ENCODE measurements at places on chromosomes 5 and 9.

GRCh38 chr5:54021431-54022164, 288.8 kb downstream of the ARL15 start:
- DNase-seq = no peak

DNA sequence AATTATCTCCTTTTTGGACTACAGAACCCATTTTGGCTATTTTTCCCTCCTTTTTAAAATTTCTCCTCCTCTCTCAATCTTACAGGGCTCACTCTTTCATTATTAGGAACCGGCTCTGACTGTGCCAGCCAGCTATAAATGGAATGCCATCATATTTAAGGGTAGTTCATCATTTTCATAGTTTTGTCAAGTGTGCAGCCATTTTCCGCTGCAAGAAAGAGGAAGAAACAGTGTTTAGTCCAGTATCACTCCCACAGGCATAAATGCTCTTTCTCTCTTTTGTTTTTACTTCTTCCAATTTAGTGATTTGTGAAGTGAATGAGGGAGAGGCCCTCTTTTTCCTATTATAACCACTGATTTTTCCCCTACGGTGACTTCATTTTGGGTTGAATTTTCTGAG, 290.0 kb downstream of the NR3C1 start:
- no peak for DNase-seq

- no peak for DNase-seq
These were observed 112.2 kb downstream of the SCAMP1 start for GRCh38 chr5:78472469-78473106.

DNA sequence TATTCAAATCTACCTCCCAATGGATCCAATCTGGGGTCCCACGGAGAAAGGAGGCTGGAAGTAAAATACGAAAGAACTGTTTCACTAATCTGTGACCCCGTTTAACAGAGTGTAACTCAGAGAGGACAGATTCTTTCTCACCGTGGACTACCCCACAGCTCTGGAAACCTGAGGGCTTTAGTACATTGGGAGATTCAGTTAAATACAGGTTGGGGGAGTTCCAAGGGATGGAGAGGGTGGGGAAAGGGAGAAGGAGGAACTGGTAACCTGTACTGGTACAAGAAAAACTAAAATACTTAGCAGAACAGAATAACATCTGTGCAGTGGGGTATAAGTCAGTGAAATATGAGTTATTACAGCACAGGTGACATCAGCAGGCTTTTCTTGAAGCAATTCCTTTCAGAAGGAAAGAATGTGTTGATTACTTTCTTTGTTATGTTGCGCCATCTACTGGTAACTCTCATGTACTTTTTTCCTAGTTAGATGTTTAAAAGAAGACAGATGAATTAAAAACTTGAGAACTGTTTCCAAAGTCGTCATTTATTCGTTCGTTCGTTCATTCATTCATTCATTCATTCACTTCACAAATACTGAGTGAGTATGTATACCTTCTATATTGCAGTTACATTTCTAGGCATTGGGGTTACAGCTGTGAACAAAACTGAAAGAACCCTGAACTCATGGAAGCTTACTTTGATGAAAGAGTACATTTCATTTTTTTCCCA, 30.0 kb upstream of the STOM start:
- DNase-seq = no peak

GRCh38 chr9:134698111-134698510, 56.5 kb downstream of the COL5A1 start:
- no peak for DNase-seq

DNA sequence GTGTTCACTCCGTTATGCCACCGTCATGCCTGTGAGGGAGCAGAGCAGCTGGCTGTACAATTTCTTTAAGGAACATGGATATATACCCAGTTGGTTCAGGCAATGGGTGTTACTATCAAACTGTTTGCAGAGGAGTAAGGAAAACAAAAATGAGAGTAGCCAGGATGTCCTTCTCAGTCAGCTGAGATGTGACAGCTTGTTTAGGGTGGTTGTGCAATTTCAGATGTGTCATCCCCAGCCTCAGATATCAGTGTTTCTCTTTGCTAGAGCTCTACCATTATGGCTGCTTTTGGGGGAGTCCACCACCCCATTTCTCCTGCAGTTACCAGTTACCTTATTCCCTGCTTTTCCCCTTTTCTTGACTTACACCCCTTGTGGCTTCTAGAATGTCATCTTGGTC, 135.2 kb upstream of the SLC24A2 start:
- DNase-seq = no peak

GRCh38 chr5:64773533-64773932, 4.8 kb downstream of the CWC27 start:
- no peak for DNase-seq

DNA sequence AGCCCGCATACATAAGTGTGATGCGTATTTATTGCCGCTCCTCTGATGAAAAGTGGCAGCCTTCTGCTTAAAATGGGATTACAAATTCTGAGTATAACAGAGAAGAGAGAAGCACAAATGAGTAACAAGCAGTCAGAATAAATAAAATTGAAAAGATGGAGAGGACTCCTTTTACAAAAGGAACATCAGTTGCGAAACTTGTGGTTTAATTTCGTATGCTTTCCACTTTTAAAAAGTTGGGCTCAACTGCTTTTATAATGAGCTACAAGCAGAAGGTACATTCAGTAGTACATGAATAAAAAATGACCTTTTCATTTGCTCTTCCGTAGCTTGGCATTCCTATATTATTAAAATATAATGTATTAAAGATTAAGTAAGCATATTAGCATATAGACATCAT, 320.0 kb downstream of the FBXL17 start:
- DNase-seq = no peak

DNA sequence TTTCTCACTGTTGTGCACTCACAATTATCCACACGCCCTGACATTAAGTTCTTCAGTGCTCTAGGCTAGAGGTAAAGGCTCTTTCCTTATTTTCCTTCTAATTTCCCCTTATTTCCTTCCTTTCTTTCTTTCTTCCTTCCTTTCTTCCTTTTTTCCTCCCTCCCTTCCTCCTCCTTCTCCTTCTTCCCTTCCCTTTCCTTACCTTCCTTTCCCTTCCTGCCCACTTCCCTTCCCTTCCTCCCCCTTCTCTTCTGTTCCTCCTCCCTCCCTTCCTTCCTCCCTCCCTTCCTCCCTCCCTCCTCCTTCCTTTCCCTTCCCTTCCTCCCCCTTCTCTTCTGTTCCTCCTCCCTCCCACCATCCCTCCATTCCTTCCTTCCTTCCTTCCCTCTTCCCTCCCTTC, 317.0 kb upstream of the IRX1 start:
- DNase-seq = no peak

- DNase-seq = no peak
These were observed 58.3 kb upstream of the ANKRD33B start for GRCh38 chr5:10505517-10506095.

- no peak for DNase-seq
These were observed 31.1 kb downstream of the TRIO start for GRCh38 chr5:14174230-14174636.

DNA sequence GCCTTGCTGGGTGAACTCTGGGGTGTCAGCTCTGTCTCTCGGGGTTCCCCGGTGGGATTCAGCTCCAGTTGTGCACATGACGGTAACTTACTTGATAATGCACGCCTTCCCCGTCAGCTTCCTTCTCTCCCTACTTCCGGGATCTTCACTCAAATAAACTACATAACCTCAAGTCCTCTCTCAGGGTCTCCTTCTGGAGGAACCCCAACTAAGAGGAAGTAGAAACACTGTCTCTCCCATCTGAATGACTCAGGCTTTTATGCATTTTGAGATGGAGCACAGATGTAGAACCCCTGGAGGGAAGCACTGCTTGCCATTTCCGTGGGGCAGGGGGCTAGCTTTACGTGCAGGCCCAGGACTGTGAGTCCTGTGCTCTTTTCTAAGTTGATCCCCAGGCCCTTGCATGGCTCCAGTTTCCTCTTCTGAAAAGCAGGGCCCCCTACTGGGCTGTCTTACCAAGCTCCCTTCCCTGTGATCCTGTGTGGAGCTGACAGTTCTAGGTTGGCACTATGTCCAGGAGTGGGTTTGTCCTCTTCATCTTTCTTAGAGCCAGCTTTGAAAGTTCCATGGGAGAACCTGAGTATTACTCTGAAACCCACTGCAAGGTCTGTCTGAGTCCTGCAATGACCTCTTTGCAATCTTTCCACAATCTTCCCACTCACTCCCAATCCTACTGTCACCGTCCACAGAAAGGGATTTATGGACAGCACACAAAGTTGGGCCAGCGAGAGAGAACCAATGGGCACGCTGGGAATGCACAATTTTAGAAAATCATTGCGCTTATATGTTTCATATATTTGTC, 17.7 kb downstream of the S1PR3 start:
- no peak for DNase-seq

GRCh38 chr5:173726846-173727557, 110.6 kb upstream of the BOD1 start:
- no peak for DNase-seq

GRCh38 chr5:131256507-131256823, 7.4 kb upstream of the CDC42SE2 start:
- DNase-seq = no peak

DNA sequence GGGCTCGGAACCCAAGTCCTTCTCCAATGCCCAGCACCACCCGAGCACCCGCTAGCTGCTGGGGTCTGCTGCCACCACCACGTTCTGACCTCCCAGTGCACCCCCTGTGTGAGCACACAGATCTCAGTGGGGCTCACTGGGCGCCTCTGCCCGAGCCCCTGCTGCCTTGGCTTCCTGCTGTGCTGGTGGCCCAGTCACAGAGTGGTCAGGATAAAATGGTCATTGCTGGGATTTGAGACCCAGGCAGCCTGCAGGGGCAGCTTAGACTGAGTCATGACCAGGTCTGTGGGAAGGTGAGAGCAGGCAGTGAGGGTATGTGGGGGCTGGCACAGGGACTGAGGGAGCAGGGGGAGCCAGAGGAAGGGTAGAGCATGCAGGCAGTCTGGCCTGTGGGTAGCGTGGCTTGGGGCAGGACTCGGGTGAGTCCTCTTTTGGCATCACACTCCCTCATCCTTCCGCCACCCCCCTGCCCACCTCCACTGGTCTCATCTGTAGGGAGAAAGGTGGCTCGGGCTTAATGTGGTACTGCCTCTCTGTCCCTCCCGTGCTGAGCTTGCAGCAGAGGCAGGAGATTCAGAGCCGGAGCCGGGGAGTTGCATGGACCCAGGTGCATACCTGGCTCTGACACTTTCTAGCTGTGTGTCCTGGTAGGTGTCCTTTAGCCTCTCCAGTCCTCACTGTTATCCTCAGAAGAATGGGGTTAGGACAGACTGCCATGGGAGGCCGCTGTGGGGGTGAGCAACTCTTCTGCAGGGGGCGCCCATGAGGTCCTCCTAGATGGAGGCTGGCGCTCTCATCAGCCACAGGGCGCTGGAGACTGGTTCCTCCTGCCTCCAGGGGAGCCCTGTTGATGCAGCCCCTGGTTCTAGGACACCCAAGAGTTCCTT, 32.1 kb downstream of the USP20 start:
- no peak for DNase-seq

DNA sequence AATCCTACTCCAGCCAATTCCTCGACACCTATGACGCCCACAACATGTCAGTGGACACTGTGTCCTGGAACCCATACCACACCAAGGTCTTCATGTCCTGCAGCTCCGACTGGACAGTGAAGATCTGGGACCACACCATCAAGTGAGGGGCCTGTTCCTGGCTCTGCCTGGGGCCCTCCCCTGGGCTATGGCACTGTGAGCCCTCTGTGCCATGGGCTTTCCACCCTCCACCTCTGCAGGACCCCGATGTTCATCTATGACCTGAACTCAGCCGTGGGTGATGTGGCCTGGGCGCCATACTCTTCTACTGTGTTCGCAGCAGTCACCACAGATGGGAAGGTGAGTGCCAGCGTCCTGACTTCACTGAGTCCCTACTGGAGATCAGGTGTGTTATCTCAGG, 8.4 kb downstream of the ENHO start:
- no peak for DNase-seq

GRCh38 chr5:67301285-67301903, 104.8 kb upstream of the CD180 start:
- no peak for DNase-seq

DNA sequence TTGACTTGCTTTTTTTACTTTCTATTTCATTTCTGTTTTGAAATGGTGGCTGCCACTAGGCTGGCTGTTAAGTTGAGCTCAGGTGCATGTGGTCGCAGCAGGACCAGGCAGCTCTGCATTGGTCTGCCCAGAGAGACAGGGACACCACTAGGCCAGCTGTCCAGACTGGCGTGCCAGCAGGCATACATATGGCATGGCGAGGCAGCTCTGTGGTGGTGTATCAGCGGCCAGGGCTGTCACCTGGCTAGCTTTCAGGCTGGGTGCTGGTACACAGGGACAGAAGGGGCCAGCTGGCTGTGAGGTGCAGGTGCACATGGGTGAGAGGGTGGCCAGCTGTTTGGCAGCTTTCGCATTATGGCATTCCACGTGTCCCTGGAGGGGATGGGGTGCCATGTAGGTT, 654.0 kb upstream of the ACO1 start:
- DNase-seq = no peak

DNA sequence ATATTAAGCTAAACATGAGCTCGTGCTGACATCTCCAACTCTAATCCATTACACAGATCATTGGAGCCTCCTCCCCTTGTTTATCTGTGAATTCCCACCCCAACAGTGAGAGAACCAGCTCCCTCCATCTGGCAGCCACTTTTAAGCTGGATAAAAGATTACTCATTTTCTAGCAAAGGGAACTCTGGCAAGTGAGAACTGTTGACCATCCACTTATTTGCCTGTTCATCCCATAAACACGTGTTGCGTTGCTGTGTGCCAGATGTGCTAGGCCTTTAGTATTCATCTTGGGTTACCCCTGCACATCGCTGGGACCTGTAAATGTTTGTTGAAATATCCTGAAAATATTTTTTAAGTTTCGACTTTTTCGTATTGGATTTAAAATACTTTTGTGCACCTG, 2.4 kb upstream of the TOR1A start:
- DNase-seq = no peak

GRCh38 chr9:35882263-35882848, 12.2 kb upstream of the OR13J1 start:
- peak; percentile 7 for DNase-seq

DNA sequence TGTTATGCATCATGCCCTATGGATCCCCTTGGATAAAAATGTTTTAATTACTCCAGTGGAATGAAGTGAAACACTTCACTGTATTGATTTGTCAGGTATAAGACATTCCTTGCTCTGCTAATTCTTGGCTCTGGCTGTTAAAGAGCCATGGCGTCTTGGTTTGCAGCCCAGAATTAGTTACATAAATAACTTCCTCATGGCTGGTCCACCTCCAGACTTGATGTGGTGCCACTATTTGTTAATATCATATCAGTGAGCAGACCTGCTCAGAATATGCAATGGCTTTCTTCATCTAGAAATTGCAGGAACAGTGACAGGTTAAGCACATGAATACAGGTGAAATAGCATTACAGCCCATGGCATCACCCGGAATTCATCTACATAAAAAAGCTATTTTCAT, 446.9 kb upstream of the GRIN3A start:
- no peak for DNase-seq

All from NCI-H187 (cell line).